ENCODE measurements at places on chromosomes 1 and 21.

DNA sequence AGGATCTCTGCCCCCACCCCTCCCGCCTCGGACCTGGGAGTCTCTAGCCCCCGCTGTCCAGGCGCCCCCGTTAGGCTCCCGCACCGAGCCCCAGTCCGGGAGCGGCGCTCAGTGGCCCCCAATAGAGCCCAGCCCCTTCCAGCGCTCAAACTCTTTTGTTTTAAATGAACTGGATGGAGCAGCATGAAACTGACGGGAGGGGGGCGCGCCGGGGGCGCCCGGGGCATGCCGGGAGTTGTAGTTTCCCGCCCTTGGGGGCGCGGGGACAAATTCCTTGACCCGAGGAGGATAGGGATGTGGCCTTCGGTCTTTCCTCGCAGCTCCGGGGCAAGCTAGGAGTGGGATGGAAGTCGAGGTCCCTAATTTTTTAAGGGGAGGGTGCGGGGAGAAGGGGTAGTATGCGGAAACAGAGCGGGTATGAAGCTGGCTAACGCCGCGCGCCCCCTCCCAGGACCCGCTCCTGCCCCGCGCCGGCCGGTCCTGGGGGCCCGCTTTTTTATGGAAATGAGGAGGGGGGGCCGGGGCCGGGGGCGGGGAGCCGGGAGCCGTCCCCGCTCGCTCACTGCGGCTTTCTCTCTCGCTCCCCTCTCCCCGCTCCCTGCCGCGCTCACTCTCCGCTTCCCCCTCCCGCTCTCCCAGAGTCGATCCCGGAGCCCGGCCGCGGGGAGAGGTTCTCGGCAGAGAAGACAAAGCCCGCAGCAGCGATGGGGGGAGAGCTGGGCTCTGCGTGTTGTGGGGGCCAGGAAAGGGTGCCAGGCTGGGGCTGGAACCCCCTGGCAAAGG, at the start of gene MEX3A:
MEX3A (minus strand) TSS at position 157 of the 783 bp plus-strand sequence. CDS start 467 bp downstream, outside the sequence.
- H3K36me3 ChIP-seq: no peaks in the 10 kb centered on the region
- no peaks in the 10 kb centered on the region for H3K27me3 ChIP-seq
- peak within 1 kb of the TSS; percentile 62 for H3K27ac ChIP-seq
- H3K4me3 ChIP-seq: peak within 1 kb of the TSS; percentile 74

DNA sequence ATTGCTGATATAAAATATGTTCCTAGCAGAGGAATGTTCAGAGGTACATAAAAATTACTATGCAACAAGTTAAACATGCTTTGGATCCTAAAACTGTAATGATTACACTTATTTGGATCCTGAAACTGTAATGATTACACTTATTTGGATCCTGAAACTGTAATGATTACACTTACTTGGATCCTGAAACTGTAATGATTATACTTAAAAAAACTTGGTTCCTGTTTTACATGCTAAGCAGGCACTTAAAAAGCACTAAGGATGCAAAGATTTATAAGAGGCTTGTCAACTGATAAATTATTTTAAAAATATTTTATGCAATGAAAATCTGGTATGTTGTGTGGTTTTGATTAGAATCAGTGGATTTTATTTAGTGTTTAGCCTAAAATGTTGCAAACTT, 47.7 kb downstream of the ZNHIT6 start:
- H3K27me3 ChIP-seq: no peaks in the 10 kb centered on the region
- no peak overlapping the region for H3K27ac ChIP-seq
- H3K36me3 ChIP-seq: no peaks in the 10 kb centered on the region
- H3K4me1 ChIP-seq: no peaks in the 10 kb centered on the region
- no peak overlapping the region for H3K4me3 ChIP-seq

DNA sequence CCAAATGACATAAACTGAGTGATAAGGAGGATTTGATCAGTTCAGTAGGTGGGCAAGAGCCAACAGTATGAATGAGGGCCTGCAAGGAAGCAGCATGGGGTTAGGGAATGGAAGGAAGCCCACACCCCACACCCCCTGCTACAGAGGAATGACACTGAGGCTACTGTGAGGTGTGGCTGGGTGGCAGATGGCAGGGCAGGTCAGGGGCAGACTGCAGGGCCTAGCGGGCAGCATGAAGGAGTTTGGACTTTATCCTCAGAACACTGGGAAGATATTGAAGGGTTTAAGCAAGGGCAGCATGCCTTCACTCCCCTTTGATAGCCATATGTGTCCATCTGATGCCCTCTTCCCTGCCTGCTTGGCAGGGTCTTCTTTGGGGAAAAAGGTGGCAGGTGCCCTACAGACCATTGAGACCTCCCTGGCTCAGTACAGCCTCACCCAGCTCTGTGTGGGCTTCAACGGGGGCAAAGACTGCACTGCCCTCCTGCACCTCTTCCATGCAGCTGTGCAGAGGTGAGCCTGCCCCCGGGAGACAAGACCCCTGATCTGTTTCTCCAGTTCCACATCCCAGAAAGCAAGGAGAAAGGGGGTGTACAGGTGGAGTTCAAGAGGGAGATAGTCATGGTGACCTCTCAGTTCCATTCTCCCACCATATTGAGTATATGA, 4.1 kb upstream of the LENEP start:
- H3K4me3 ChIP-seq: no peak overlapping the region
- H3K27me3 ChIP-seq: no peaks in the 10 kb centered on the region
- H3K36me3 ChIP-seq: peaks cover 11% of the 10 kb centered on the region
- no peak for DNase-seq

DNA sequence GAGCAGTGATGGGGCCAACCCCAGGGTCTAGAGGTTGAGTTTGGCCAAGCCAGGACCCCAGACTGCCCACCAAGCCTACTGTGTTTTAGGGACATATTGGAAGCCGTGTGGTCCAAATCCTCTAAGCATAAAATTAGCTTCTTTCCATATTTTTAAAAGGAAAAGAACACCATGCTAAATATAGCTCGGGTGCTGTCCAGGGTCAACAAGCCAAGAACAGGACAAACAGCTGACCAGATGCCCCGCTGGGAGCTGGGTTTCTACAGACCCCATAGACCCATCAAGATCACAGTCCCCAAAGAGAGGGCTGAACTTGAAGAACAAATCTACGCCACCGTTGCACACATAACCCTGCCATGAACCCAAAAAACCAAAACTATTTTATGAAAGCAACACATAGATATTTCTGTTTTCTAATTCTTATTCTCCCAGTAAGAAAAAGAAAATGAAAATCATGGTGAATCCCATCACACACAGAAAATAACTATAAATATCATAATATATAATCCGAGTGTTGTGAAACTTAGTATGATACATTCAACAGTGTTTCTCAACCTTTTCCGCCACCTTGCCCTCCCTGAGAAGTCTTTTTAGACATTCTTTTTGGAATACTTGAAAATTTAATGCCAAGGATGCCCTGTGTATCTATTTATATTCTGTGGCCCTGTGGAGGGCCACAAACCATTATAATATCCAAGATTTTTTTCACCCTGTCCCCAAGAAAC, 36.2 kb upstream of the FHAD1 start:
- H3K27ac ChIP-seq: peak overlapping the region; percentile 77
- H3K4me3 ChIP-seq: no peak overlapping the region
- DNase-seq: no peak

DNA sequence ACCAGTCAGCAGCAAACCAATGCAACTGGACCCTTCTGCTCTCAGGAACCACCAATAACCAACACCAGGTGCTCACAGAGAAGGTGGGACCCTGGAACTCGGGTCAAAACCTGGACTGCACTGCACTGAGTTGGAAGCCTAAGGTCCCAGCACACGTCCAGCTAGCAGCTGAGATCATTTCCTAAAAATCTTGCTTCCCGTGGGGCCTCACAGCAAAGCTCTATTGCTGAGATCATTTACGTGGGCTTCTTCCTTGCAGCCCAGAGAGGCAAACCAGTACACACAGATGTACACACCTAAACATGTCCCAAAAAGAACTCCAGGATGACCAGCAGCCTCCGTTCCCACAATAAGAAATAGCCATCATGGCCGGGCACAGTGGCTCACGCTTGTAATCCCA, 22.8 kb upstream of the STMN1 start:
- no peak overlapping the region for H3K4me3 ChIP-seq
- no peaks in the 10 kb centered on the region for H3K27me3 ChIP-seq
- H3K36me3 ChIP-seq: no peaks in the 10 kb centered on the region
- H3K4me1 ChIP-seq: no peaks in the 10 kb centered on the region
- DNase-seq: no peak

DNA sequence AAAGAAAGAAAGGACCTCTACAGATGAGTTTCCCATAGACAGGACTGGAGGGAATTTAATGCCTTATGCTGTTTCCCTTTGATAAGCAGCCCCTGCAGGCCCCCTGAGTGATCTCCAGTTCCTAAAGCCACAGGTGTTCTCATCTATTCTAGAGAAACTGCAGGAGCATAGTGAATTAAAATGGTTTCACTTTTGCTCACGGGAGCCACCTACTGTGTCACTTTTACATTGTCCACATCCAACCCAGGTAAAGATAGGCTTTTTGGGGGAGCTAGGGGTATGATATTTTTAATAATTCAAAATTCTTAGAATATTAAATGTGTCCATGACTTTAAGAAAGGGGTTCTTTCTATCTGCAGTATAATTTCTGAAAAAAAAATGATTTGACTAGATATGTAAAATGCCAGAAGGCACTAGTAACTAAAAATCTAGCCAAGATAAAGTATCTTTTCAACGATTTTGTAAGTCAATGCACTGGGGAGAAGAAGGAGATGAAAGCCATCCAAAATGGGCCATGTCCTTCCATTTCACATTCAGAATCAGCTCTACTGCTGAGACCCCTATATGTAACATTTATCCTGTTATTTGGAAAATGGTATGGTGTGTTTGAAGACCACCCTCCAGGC, 267.3 kb upstream of the DUSP10 start:
- no peak for DNase-seq
- H3K27me3 ChIP-seq: no peaks in the 10 kb centered on the region
- no peaks in the 10 kb centered on the region for H3K36me3 ChIP-seq
- H3K4me1 ChIP-seq: no peaks in the 10 kb centered on the region
- no peak overlapping the region for H3K27ac ChIP-seq
- H3K4me3 ChIP-seq: peak overlapping the region; percentile 40

GRCh38 chr1:152388889-152389288, 25.2 kb downstream of the CRNN start:
- no peak overlapping the region for H3K27ac ChIP-seq
- H3K27me3 ChIP-seq: no peaks in the 10 kb centered on the region
- no peak overlapping the region for H3K4me3 ChIP-seq
- DNase-seq: no peak
- H3K36me3 ChIP-seq: no peaks in the 10 kb centered on the region
- H3K4me1 ChIP-seq: no peaks in the 10 kb centered on the region

GRCh38 chr1:203316626-203317093, 11.3 kb downstream of the BTG2 start:
- H3K4me3 ChIP-seq: no peak overlapping the region
- H3K27me3 ChIP-seq: no peaks in the 10 kb centered on the region
- peaks cover 12% of the 10 kb centered on the region for H3K4me1 ChIP-seq
- DNase-seq: peak; percentile 55
- peak overlapping the region; percentile 46 for H3K27ac ChIP-seq
- H3K36me3 ChIP-seq: no peaks in the 10 kb centered on the region

GRCh38 chr1:226388131-226388530, 19.8 kb downstream of the PARP1 start:
- no peak for DNase-seq
- H3K4me1 ChIP-seq: no peaks in the 10 kb centered on the region
- no peak overlapping the region for H3K27ac ChIP-seq
- H3K36me3 ChIP-seq: peaks cover 90% of the 10 kb centered on the region
- no peak overlapping the region for H3K4me3 ChIP-seq
- H3K27me3 ChIP-seq: no peaks in the 10 kb centered on the region

- no peak overlapping the region for H3K4me3 ChIP-seq
- no peak overlapping the region for H3K27ac ChIP-seq
- no peaks in the 10 kb centered on the region for H3K4me1 ChIP-seq
- H3K27me3 ChIP-seq: peaks cover 13% of the 10 kb centered on the region
- no peak for DNase-seq
- no peaks in the 10 kb centered on the region for H3K36me3 ChIP-seq
Observed at GRCh38 chr21:45853703-45854342, 127.7 kb upstream of the COL6A1 start.

DNA sequence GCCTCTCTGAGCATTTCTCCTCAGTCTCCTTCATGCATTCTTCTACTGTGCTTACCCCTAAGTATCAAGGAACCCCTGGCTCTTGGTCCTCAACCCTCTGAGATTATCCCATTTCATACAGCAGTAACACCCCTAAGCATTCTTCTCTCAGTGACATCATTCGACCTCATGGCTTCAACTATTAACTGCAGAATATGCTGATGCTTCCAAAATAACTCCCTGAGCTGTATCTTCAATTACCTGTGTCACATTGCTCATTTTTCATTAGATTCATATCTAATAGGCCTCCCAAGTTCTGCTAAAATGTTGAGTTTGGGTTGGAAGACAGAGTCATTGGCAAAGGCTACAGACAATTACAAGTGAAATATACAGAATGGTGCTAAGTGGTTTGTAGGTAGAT, 7.5 kb downstream of the CAPN8 start:
- no peak for DNase-seq
- no peaks in the 10 kb centered on the region for H3K4me1 ChIP-seq
- H3K27me3 ChIP-seq: no peaks in the 10 kb centered on the region
- H3K4me3 ChIP-seq: no peak overlapping the region
- no peaks in the 10 kb centered on the region for H3K36me3 ChIP-seq

- no peak overlapping the region for H3K27ac ChIP-seq
- H3K4me1 ChIP-seq: no peaks in the 10 kb centered on the region
- H3K4me3 ChIP-seq: no peak overlapping the region
- no peaks in the 10 kb centered on the region for H3K36me3 ChIP-seq
- DNase-seq: no peak
Observed at GRCh38 chr1:83029050-83029449, 969.9 kb downstream of the TTLL7 start.

DNA sequence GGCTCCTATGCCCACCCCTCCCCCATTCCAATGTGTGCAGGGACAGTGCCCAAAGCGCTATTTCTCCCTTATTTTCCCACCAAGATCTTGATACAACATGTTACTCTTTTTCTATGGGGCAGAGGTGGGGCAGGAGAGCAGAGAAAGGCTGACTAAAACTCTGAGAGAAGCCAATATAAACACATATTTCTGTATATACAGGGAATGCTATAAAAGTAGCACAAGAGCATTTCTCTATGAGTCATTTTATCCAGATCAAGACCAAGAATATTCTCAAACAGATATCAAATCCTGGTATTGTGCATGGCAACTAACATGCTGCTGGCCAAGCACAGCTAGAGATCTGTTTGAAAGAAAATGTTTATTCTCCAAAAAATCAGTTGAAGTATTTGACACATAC, 7.3 kb downstream of the WDR26 start:
- no peak for DNase-seq
- H3K36me3 ChIP-seq: peaks cover 39% of the 10 kb centered on the region
- H3K27ac ChIP-seq: peak overlapping the region; percentile 100
- peaks cover 31% of the 10 kb centered on the region for H3K4me1 ChIP-seq

DNA sequence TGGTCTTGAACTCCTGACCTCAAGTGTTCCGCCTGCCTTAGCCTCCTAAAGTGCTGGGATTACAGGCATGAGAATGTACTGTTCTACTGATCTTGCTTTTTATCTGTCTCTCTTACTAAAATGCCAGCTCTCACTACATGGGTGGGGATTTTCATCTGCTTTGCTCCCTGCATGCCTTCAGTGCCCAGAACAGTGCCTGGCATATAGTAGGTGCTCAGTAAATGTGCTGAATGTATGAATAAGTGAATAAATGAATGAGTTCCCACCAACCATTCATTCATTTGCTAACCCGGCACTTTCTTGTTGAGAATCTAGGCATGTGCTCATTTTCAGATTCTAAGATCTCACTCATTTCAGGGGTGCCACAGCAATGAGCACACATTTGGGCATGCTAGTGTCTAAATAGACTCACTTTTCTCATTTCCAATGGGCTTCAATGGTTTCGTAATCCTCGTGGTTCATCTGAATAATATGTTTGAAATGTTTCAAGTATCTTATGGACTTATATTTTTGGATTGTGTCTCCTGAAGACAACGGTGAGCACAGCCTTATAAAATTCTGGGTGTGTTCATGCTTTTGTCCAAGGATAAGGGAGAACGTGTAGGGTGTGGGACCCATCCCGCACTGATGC, 7.6 kb downstream of the DHRS3 start:
- H3K36me3 ChIP-seq: peaks cover 40% of the 10 kb centered on the region
- no peaks in the 10 kb centered on the region for H3K27me3 ChIP-seq
- H3K4me1 ChIP-seq: no peaks in the 10 kb centered on the region

Data from tibial artery (tissue), 4 donors.